ENCODE measurements at places on chromosomes 5 and 9.

- DNase-seq, result peak; percentile 76
Measured at GRCh38 chr9:110077925-110078324, 130.0 kb downstream of the C9orf152 start.

GRCh38 chr9:31582561-31582960 lies 801.9 kb upstream of the ACO1 start:
- DNase-seq, result no peak

GRCh38 chr9:135240871-135241311 lies 153.4 kb downstream of the OLFM1 start:
- DNase-seq, result no peak

DNA sequence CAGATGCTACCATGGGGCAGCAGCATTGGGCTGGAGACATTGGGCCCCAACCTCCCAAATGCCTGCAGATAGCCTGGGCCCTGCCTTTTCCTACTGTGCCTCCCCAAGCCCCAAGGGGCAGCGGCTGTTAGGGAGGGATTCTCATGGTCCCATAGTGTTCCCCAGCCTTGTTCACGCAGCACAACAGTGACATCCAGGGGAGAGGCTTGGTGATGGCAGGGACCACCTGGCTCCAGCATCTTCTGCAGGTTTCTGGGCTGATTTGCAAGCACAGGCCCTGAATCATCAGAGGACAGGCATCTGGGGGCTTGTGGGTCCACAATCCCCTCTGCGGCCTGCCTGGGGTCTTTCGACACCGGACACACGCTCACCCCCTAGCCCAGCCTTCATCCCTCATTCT lies 354.6 kb downstream of the SLIT3 start:
- no peak for DNase-seq

GRCh38 chr5:143174714-143175398 lies 228.6 kb downstream of the NR3C1 start:
- no peak for DNase-seq

GRCh38 chr9:84062538-84062937 lies 81.9 kb downstream of the RMI1 start:
- no peak for DNase-seq

DNA sequence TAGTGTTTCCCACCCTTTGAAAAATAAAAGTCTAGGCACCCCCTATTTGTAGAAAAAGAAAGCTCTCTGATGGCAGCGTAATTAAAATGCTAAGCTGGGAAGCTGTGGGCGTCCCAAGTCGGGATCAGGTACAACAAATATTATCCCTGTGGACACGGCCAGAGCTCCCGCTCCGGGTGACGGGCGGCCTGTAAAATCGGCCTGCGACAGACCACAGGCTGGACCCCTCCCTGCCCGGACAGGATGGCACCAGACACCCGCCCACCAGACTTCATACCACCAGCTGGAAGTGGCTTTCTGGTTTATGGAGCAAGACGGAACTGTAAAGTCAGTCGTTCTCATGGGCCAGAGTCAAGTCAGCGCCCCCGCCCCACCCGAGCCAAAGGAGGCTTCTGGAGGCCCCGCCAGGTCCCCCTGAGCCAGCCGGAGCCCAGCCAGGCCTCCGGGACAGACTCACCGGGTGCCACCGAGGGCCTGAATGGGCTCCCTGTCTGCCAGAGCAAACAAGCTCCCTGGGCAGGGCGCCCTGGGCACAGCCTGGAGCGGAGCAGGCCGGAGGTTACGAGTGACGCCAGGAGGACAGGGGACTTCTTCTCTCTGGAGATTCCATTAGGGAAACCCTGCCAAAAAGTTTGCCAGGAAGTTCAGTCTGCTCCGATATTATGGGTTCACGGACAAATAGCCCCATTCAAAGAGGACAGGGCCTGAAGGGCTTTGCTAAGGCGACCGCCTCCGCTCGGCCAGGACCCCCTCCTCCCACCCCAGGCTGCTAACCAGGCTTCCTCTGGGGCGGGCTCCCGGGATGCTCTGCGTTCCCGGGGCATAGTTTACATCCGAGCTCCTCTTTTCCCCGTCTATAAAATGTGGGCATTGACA lies 173.7 kb downstream of the ERCC6L2 start:
- no peak for DNase-seq

DNA sequence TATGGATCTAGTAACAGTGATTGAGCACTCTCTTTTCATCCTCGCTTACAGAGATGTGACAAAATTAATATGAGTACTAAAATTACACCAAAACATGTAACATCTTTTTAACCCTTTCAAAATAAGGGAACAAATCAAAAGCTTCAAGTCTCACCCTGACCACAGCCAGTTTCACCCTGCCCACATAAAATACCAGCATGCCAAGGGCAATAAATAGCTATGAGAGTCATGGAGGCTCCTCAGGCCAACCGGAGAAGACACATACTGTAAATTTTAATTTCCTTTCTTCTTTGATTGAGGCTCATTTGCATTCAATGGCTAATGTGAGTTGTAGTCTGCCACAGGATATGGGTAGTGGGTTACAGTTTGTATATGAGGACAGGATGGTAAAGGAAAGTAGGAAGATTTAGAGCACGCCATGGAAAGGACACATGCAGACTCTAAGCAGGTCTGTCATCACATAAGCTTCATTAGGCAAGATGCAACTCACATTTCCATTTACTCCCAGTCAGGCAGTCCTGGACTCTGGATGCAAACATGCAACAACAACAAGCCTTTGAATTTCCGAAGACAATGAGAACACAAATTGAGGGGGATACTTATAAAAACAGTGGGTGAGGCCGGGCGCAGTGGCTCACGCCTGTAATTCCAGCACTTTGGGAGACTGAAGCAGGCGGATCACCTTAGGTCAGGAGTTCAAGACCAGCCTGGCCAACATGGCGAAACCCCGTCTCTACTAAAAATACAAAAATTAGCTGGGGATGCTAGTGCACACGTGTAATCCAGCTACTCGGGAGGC lies 11.3 kb downstream of the IL4 start:
- no peak for DNase-seq

GRCh38 chr9:12670006-12670405 lies 23.2 kb upstream of the TYRP1 start:
- no peak for DNase-seq

GRCh38 chr9:133390713-133391112 lies 14.5 kb downstream of the STKLD1 start:
- DNase-seq, result no peak

- DNase-seq, result peak; percentile 13
Measured at GRCh38 chr5:94505327-94506068, 112.9 kb downstream of the KIAA0825 start.

DNA sequence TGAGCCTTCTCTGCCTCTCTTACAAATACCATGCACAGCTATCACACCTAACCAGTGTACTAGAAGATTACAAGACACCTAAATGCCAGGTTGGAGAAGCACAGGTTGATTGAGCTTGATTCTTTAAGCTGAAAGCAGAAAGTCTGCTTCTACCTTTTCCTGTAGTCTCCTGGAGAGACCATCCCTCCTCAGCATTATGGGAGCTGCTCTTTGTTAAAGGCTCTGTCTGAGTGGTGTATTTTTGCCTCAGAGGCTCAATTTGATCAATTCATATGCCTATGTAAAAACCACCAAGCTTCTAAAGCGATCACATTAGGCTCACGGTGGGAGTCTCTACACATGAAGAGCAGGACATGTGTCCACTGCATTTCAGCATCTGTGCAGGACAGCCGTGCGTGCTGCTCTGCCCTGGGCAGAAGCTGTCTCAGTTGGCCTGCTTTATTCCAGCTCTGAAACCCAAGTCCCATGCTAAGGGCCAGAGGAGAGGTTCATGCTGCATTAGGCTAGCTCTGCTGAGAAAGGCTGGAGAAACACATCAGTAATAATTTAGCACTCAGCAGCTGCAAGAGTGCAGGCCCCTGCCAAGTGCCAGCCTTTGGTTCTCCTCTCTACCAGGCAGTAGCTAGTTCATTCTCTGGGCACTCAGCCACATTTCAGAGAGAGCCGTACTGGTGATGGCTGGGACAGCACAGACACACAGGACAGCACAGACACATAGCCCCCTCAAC lies 41.7 kb downstream of the TMEM167A start:
- DNase-seq, result peak; percentile 15

- DNase-seq, result no peak
Measured at GRCh38 chr9:83312537-83312936, 225.7 kb downstream of the FRMD3 start.

DNA sequence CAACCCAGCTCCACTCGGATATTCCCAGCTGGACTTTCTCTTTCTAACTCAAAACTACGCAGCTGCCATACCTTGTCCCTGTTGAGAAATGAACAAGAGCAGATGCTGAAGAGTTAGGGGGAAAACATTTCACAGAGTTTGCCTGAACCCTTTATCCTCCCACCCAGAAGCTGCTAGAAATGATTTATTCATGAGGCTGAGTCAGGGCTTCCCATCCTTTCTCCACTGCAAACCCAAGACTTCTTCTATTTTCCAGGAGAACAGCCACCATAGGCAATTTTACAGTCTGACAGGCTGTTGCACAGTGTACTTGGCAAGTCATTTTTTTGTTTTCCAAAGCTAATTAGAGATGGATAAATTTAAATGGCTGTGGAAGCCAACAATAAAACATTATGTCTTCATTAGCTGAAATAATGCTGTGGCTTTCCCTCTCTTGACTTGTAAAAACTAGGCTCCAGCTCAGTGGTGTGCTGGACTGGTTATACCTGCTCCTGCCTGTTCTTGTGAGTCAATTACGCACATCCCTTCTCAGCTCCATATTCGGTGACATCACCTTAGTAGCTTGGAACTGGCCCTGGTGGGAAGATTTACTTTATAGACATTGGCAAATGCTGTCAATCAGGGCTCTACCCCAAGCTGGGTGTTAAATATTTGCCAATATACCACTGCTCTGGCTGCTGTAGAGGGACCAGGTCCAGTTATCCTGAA lies 71.9 kb downstream of the KIF4B start:
- DNase-seq, result peak; percentile 18

DNA sequence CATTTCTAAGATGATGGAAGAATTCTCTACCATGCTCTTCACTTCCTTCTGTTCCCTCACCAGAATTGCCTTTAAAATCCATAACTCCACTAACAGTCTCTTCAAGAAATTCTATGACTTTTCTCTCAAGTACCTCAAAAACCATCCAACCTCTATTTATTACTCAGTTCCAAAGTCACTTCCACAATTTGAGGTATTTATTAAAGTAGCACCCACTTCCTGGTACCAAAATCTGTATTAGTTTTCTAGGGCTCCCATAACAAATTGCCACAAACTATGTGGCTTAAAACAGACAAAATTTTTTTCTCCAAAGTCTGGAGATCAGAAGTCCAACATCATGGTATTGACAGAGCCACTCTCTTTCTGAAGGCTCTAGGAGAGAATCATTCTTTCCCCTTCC lies 4.9 kb upstream of the SPTLC1 start:
- DNase-seq, result no peak

DNA sequence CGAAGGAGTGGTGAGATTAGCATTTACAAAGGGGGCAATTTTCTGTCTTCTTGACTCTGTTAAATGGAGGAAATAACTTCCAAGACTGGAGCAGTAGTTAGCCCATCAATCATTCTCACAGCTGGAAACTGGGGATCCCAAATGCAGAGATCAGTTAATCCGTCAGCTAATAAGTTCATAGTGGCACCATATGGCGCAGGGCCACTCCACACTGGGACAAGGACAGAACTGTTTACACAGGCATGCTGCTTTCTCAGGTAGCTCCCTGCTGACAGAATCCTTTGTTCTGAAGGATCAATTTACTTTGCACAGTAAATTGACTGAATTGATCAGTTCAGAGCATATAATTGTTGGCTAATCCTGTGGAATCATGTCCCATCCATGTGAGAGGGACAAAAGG lies 395.7 kb downstream of the TMEM161B start:
- DNase-seq, result no peak

DNA sequence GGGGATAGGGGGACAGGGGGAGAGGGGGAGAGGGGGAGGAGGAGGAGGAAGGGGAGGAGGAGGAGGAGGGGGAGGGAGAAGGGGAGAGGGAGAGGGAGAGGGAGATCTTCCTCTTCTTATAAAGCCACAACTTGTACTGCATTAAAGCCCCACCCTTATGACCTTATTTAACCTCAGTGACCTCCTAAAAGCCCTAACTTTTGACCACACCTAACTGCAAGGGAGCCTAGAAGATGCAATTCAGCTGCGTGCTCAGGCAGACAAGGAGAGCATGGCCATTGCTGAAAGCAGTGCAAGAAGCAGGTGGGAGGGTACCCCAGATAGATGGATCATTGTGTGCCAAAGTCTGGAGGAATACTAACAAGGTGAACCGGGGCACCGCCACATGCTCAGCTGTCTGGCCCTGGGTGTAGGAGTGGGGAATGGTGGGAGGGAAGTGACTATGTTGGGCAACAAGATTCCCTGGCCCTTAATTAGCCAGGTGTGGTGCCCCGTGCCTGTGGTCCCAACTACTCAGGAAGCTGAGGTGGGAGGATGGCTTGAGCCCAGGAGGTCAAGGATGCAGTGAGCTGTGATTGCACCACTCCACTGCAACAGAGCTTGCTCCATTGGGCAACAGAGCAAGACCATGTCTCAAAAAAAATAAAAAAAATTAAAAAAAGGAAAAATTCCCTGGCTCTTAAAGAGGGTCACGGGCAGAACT lies 125.4 kb upstream of the BOD1 start:
- DNase-seq, result no peak

DNA sequence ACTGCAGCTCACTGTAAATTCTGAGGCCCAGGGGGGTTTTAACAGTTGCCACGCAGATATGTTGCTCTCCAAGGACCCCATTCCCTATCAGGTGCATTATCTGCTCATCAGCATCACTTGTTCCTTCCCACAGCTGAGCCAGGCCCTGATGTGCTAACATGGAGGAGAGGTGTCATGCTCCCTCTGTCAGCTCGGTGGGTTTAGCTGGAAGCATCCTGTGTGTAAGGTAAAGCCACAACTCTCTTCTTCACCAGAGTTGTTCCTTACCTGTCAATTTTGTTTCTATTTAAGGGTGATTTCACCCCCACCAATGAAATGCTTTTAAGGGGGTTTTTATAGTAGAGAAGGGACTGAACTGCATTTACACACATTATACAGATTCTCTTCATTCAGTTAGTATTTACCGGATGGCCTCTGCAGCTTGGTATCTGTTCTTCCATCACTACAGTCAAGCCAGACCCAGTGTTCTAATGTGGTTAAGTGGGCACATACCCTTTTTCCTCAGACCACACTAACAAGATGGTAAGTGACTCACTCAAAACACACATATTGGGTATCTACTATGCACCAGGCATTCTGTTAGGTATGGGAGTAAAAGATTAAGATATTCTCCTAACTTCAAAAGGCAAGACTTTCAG lies 205.4 kb downstream of the DCP2 start:
- DNase-seq, result no peak

DNA sequence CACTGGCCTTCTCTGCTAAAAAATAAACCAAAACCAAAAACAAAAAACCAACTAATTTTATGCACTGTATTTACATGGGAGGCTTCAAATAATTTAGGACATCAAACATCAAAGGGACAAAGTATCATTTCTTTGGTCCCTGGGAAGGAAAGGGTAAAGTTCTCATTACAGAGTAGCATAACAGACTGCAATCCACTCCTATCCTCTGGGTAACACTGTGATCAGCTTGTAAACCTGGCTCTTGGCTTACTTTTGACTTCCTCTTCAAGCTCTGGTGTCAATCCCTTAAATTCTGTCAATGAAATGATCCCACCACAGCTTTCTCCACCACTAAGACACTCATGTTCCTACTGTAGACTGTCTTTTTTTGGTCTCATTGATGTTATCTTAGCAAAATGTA lies 69.8 kb upstream of the VCAN start:
- no peak for DNase-seq

- no peak for DNase-seq
Measured at GRCh38 chr9:91658513-91659105, 235.0 kb upstream of the NFIL3 start.

- no peak for DNase-seq
Measured at GRCh38 chr5:7245121-7245651, 150.8 kb upstream of the ADCY2 start.

- peak; percentile 35 for DNase-seq
Measured at GRCh38 chr5:53291528-53291927, 182.0 kb upstream of the MOCS2 start.

Measured in AG10803 (cell line).